ENCODE measurements at places on chromosomes 13 and 19.

- DNase-seq = no peak
Observed at GRCh38 chr19:2628597-2628996, 73.9 kb downstream of the GNG7 start.

GRCh38 chr13:77514336-77514726, 21.2 kb upstream of the SCEL start:
- no peak for DNase-seq

DNA sequence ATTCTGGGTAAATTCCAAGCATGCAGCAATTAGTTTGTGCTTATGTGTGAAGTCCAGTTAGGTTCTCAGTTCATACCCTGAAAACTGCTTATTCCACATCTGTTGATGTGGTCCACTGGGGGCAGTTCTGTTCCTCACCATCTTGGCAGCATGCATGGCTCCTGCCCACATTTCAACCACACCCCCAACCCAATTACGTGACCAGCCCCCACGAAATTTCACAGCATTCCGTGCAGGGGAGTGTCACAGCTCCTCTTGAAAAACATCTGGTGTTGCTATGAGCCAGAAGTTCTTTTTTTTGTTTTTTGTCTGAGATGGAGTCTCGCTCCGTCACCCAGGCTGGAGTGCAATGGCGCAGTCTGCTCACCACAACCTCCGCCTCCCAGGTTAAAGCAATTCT, 9.1 kb upstream of the ERVK3-1 start:
- DNase-seq = no peak

DNA sequence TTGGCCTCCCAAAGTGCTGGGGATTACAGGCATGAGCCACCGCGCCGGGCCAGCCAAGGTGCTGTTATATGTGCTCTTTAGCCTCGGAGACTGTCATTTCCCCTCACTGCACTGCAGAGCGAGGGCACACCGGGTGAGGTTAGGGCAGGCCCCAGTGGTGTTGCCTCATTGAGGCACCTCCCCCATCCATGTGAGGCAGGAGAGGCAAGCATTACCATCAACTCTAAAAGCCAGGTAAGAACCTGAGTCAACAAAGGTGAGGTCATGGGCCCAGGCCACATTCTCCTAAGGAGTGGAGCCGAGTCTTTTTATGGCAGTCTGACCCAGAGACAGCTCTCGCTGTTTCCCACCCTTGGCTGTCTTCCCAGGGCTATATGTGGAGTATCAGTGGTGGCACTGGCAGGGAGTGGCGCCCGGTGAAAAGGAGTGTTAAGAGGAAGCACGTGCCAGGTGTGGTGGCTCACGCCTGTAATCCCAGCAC, 10.9 kb downstream of the B3GNT8 start:
- no peak for DNase-seq

- DNase-seq = no peak
Observed at GRCh38 chr13:49814551-49815270, 22.2 kb upstream of the KPNA3 start.

GRCh38 chr13:73228546-73228945, 169.7 kb downstream of the KLF5 start:
- peak; percentile 47 for DNase-seq

GRCh38 chr13:27018882-27019281, 152.7 kb downstream of the USP12 start:
- no peak for DNase-seq

- DNase-seq = no peak
Observed at GRCh38 chr19:18533058-18533457, 10.3 kb downstream of the FKBP8 start.

- DNase-seq = no peak
Observed at GRCh38 chr13:40270726-40271125, 395.7 kb downstream of the FOXO1 start.

DNA sequence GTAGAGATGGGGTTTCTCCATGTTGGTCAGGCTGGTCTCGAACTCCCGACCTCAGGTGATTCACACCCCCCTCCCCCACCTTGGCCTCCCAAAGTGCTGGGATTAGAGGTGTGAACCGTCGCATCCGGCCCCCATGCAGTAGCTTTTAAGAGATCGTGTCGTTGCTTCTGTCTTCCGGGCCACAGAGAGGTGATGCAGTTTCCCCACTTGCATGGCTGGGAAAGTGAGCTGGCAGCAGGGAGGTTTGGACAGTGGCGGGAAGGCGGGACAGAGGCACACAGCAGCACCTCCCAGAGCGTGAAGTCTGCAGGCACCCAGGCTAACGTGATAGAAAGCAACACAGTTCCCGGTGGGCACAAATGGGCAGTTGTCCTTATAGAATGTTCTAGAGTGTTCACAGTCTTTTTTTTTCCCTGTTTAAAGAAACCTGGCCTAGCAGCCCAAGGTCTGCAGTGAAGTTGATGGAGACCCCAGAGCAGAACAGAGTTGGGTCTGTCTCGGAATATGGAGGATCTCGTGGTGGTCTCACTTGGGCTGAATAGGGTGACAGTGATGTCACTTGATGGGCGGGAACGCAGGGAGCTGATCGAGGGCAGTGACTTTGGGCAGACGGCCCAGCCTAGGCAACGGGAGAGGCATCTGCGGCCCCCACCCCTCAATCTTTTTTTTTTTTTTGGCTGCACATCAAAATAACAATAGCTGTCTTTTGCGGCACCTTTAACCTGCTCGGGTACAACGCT, 4.9 kb downstream of the UHRF1 start:
- peak; percentile 10 for DNase-seq

DNA sequence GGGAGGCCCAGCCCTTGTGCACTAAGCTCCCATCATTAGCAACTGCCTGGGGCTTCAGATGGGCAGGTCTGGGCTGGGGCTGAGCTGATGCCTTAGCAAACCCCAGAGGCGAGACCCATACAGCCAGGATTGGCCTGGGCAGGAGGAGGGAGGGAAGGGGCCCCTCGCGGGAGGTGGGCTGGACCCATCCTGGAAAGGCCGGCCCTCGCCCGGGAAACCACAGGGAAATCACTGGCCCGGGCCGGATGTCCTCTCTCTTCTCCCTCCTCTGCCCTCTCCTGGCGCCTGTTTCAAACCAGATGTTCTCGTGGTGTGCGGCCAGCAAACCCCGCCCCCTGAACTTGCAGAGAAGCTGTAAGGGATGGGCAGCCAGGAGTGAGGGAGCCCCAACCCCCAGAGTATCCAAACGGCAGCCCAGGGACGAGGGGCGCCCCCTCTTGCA, 43.1 kb downstream of the TMEM255B start:
- DNase-seq = no peak

- DNase-seq = no peak
Observed at GRCh38 chr13:76816394-76816793, 69.8 kb downstream of the KCTD12 start.

DNA sequence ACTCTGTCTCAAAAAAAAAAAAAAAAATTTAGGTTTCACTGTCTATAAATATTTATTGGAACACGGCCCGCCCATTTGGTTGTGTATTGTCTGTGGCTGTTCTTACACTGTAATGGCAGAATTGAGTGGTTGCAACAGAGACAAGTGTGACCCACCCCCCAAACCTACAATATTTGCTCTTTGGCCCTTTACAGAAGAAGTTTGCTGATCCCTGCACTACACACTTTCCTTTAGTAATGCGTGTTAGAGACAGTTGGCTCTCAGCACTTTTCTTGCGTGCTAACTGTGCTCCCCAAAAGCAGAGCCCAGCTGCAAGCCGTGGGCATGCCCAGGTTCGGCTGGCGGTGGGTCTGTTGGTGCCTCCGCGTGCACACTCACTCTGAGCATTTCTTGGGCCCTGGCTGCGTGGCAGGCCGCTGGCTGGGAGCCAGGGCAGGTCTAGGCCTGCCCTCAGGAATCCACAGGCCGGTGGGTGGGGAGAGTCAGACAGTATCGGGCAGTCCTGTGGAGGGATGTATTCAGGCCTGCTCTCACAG, 72.6 kb downstream of the SIPA1L3 start:
- DNase-seq = no peak

DNA sequence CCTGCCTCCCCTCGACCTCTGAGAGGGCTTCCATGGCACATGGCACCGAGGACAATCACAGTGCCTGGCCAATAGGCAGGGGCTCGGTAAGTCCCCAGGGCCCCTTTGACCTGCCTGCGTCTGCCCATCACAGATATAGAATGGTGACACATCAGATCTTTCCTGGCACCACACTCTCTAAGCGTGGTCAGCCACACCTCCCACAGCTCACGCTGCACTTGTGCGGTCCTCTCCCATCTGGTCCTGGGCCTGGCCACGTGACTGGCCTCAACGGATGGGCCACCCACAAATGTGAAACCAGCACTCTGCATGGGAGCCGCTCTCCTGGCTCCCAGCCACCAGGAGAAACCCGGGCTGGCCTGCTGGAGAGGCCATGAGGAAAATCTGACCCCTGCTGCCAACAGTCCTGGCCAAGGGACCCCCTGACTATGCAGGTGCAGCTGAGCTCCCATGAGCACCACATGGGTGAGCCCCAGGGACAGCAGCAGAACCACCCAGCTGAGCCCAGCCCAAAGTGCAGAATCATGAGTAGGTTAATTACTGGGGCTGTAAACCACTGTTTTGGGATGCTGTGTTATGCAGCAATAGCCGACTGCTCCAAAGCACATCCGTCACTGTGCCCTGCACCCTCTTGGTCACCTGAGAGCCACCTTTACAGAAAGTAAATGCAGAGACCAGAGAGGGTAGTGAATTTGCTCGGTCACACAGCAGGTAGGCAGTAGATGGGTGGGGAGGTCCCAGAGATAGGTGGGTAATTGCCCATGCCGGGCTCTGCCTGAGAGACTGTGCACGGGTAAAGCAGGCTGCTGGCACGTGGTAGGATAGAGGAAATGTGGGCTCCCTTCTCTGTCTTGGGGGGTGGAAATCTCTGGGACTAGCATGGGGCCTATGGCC, 9.7 kb upstream of the MEF2B start:
- DNase-seq = no peak

GRCh38 chr19:294946-295686, 3.9 kb upstream of the PLPP2 start:
- no peak for DNase-seq

DNA sequence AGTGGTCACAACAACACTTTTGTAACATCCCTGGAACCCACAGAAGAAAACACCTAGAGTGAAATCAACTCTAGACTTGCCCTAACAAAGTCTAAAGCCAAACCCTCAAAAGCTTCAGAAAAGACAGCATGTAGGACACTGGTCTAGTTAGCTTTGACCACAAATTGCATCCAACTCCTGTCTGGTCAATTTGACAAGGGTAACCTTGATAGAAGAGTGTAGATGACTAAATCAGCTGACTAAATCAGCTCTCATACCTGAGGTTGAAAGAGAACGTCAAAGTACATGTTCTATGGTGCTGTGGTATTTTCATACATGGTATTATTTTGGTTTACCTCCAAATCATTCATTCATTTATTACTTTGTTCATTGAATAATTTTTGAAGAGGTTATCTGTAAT, 272.8 kb downstream of the KLF5 start:
- DNase-seq = no peak

- DNase-seq = no peak
Observed at GRCh38 chr19:28632371-28633080, 580.4 kb downstream of the UQCRFS1 start.

GRCh38 chr19:37077501-37077933, 716 bp upstream of the ZNF420 start:
- DNase-seq = no peak

- no peak for DNase-seq
Observed at GRCh38 chr19:18274781-18275356, 617 bp upstream of the IQCN start.

GRCh38 chr19:18435178-18435841, 2.6 kb downstream of the ISYNA1 start:
- DNase-seq = no peak

DNA sequence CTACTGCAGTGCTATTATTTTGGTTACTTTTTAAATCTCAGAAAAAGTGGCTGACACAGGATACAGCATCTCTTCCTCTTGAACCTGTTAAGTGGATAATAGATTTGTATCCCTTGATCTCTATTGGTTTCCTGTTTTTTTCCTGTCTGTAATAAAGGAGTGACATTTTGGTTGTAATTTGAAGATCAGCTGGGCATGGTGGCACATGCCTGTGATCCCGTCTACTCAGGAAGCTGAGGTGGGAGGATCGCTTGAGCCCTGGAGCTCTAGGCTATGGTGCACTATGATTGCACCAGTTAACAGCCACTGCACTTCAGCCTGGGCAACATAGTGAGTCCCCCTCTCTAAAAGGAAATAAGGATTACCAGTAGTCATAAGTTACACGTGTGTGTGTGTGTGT, 46.8 kb downstream of the METTL21C start:
- DNase-seq = no peak

- DNase-seq = no peak
Observed at GRCh38 chr13:50989476-50989875, 79.9 kb downstream of the RNASEH2B start.

- DNase-seq = no peak
Observed at GRCh38 chr19:49417088-49417487, 6.2 kb downstream of the PTH2 start.

GRCh38 chr19:16118489-16119033, 6.9 kb downstream of the RAB8A start:
- no peak for DNase-seq

Measured in T-helper 1 cell (primary cell).